T1000 (cell line): ENCODE measurements at places on chromosomes 6 and 20.

DNA sequence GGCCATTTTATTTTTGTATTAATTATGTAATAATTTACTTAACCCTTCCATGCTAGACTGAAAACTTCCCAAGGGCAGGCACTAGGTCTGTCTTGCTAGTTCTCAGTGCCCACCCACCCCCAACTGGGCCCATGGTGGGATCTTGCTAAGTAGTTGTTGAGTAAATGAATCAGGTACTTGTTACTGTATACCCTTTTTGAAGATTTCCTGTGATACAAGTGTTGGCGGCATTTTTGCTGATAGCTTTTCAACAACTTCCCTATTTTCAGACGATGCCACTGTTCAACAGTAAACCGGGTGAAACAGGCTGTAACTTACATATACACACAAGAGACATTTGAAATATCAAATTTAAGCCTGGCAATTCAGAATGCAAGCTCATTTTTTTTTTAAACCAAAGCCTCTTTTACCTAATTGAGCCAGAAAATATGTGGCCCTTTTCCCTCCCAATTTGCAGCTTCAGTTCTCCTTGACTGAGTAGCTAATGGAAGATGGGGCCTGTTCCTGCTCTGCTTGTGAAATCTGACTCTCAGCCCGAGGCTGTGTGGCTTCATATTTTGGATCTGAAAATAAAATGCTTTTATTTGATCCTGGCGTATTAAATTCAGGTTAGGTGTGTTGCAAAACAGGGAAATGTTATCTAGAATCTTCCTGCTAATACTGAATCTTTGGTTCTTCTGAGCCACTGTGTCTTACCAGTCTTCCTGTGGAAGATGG is 288.3 kb downstream of the NRN1 start:
- DNase-seq: no peak

GRCh38 chr6:30360139-30360538 is 15.2 kb downstream of the RPP21 start:
- no peak for DNase-seq

GRCh38 chr6:88380083-88380482 is 213.9 kb upstream of the CNR1 start:
- peak; percentile 39 for DNase-seq

GRCh38 chr6:169844946-169845345 is 93.5 kb downstream of the ERMARD start:
- DNase-seq: no peak

DNA sequence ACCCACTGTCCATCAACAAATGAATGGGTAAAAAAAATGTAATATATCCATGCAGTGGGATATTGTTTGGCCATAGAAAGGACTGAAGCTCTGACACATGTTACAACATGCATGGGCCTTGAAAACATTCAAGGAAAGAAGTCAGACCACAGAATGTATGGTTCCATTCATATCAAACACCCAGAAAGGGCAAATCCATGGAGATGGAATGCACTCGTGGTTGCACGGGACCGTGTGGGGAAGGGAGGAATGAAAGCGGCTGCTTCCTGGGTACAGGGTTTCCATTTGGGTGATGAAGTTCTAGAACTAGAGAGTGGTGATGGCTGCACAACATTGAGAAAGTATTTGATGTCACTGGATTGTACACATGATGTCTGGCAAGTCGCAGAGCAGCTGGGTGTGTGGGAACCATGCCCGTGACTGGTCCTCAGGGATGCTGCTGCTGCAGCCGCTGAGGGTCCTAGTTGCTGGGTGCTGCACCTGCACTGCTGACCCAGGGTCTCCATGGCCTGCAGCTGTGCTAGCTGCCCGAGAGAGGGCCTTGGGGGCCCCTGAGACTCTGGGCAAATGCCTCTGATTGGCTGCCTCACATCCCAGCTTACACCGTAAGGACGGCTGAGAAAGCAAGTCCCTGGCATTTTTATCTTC is 220.3 kb downstream of the NRN1 start:
- DNase-seq: no peak

GRCh38 chr6:41591859-41592502 is 45.8 kb downstream of the FOXP4 start:
- DNase-seq: peak; percentile 48

- DNase-seq: no peak
These were observed 7.0 kb upstream of the C20orf144 start for GRCh38 chr20:33655164-33655563.

DNA sequence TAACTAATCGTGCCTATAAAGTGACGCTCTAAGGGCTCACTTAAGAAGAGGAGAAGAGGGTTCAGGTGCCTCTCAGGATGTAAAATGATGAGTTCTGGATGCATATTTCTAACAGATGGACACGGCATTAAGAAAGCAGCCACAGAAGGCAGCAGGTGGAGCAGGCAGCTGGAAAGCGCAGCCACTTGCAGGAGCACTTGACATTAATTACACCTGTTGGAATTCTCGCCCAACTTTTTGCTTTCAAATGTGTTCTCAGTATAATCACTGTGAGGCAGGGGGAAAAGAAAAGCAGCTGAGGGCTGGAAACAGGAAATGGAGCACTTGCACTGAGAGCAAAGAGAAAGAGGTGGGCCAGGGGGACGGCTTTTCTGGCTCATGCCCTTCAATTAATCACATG is 164.2 kb downstream of the NKAIN2 start:
- DNase-seq: no peak

DNA sequence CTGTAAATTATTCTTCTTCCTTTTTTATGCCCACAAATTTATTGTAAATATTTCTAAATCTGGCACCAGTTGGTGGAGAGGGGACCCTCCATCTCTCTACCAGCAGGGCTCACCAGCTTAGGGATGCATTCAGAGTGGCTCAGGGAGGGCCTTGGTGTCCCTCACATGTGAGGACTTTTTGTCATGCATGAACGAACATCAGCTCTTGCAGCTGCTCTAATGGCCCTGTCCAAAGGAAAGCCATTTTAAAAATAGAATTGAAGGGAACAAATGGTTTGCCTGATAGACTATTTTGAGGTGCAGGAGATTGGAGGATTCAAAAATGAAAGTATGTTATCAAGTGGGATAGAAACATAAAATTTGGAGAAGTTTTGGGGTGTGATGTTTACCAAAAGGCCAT is 37.5 kb upstream of the KLHL31 start:
- no peak for DNase-seq

DNA sequence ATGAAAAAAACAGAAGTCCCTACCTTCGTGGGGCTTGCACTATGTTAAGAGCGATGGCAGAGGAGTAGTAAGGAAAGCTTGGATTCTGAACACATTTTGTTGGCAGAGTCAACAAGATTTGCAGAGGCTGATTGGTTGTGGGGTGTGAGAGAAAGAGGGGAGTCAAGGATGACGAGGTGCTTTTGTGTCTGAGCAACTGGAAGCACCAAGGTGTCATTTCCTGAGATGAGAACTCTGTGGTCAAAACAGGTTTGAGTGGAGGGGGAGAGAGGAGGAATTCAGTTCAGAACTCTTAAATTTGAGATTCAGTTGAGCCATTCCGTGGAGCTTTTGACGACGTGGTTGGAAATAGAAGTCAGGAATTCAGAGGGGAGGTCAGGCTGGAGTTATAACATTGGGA is 3.5 kb downstream of the OCSTAMP start:
- no peak for DNase-seq

DNA sequence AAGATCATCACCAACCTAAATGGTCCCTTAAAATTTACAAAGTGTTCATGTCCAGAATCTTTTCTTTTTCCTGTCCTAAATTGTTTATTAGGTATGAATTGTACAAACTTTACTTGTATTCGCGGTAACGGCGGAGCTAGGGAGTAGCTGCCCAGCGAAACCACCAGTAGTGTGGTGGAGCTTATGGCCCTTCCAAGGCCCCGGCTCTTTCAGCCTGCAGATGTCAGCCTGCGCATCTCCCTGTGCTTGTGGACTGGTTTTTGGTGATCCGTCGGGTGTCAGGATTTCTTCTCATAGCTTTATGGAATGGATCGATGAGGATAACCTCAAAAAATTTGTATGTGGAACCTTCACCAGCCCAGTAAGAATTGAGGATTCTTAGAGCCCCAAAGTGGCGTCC is 27.2 kb upstream of the ENPP1 start:
- DNase-seq: no peak

DNA sequence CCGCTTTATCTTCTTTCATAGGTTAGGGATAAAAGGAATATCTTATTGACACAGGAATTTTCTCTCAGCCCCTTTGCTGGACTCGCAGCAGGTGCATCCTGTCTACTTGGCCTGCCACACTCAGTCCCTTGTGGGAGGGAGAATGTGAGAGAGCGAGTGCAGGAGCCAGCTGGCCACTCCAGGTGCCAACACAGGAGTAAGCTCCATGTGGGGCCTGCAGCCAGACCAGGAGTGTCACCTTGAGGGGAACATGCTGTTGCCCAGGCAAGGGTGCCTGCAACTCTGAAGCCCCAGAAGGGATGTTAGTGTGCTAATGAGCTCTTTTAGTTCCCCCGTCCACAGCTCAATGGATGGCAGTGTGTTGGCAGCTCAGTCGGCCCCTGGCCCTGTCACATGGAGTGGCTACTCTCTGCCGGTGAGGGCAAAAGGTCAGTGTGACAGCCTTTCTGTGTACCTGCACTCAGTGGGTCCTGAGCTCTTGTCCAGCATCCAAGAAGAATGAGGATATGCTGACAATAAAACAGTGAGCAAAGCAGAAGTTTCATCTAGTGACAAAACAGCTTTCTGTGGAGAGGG is 57.1 kb downstream of the CRYBG1 start:
- DNase-seq: no peak

- DNase-seq: peak; percentile 31
These were observed at the start of gene SERPINB1 for GRCh38 chr6:2841264-2842138. Gene SERPINB1, minus strand, starts transcription at chr6:2841863. Its CDS starts 1,277 bp downstream, at chr6:2840586.

GRCh38 chr6:42338744-42339222 is 112.9 kb downstream of the TRERF1 start:
- peak; percentile 84 for DNase-seq
